Stimulated activated CD8-positive, alpha-beta memory T cell treated with anti-CD3 and anti-CD28 coated beads, Interleukin-15, amount 100 ng/mL, for 48 hours (primary cell): ENCODE measurements at places on chromosomes 16 and 17.

DNA sequence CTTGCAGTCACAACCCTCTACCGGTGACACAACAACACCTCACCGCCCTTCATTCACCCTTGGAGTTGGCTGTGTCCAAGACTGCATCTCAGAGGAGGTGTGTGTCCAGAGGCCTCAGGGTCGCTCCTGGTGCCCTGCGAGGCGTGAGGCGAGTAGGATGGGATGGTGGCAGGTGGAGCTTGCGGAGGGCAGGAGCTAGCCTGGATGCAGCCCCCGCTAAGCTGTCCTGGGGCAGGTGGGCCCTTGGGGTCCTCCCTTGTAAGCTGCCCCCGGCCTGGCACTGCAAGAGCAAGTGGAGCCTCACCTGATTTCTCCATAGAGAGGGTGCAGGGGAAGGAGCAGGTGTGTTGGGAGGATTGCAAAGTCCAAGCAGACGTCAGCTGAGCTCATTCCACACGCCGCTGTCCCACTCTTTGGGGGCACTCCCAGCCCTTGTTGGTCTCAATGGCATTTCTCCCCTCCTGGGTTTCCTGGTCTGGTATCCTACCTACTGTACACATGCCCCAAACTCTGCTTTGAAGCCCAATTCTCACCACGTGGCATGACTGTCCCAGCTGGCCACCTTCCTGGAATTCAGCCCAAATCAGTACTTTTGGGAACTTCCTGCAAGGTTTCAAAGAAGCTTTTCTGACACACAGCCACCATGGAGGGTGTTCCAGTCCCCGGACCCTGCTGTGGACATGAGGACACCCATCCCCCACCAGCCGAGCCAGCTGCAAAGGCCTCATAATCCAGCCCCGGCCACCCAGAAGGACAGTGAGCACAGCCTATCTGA is 18.1 kb upstream of the ICAM2 start:
- DNase-seq = no peak

GRCh38 chr17:58272367-58273280 is 8.1 kb downstream of the MPO start:
- DNase-seq = no peak

DNA sequence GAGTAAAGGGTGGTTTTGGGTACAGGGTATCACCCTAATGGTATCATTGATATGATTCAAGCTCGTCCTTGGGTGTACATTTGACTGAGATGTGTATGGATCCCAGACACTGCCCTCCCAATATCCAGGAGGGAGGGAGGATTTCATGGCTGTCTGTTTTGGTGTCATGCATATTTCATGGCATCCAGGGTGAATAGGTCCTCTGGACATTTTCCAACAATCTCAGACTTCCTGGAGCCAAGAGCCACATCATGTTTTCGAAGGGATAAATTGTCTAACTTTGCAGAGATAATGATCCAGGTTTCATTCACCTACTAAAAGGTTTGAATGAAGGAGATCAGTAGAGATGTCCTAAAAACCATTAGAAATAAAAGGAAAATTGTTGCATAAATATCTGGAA is 431.9 kb downstream of the SHISA9 start:
- no peak for DNase-seq

DNA sequence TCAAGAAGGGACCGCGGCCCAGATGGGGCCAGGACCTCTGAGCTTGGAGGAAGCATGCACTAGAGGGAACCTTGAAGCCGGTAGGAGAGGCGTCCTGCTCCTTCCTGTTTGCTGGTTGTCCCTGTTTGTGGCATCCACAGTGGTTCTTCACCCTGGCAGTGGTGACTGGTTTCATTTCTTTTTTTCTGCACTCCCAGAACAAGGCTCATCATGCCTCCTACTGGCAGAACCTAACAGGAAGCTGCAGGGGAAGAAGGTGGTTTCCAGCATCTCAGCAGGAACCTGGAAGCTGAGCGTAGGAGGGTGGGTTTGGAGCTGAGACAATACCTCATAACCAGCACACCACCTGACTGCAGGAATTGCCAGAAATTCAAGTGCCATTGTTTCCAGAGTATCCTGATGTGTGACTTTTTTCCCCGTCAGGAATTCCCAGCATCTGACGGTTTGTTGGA is 5.8 kb downstream of the TMEM231 start:
- no peak for DNase-seq

GRCh38 chr16:67841198-67841815 is 813 bp upstream of the THAP11 start:
- DNase-seq = no peak

- no peak for DNase-seq
Observed at GRCh38 chr17:61422869-61423268, 23.2 kb downstream of the TBX2 start.

- DNase-seq = no peak
Observed at GRCh38 chr17:40378966-40379365, 14.4 kb upstream of the GJD3 start.

GRCh38 chr16:28301154-28301553 is 8.8 kb downstream of the SBK1 start:
- DNase-seq = no peak

DNA sequence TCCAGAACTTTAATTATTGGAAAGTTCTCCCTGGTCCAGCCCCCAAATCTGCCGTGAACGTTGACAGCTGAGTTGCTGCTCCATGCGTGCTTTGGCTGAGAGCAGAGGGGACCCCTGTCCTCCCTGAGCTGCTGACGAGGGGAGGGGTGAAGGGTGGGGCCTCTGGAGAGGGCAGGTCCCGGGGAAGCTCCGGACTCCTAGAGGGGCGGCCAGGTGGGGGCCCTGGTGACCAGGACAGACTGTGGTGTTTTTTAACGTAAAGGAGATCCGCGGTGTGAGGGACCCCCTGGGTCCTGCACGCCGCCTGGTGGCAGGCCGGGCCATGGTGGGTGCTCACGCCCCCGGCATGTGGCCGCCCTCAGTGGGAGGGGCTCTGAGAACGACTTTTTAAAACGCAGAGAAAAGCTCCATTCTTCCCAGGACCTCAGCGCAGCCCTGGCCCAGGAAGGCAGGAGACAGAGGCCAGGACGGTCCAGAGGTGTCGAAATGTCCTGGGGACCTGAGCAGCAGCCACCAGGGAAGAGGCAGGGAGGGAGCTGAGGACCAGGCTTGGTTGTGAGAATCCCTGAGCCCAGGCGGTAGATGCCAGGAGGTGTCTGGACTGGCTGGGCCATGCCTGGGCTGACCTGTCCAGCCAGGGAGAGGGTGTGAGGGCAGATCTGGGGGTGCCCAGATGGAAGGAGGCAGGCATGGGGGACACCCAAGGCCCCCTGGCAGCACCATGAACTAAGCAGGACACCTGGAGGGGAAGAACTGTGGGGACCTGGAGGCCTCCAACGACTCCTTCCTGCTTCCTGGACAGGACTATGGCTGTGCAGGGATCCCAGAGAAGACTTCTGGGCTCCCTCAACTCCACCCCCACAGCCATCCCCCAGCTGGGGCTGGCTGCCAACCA is at the start of gene MC1R:
TSS of gene MC1R (plus strand) at position 410 of the 895 bp plus-strand sequence. CDS start at position 807, 397 bp downstream.
- DNase-seq = no peak

- DNase-seq = no peak
Observed at GRCh38 chr17:39660397-39661385, 4.5 kb upstream of the TCAP start.

DNA sequence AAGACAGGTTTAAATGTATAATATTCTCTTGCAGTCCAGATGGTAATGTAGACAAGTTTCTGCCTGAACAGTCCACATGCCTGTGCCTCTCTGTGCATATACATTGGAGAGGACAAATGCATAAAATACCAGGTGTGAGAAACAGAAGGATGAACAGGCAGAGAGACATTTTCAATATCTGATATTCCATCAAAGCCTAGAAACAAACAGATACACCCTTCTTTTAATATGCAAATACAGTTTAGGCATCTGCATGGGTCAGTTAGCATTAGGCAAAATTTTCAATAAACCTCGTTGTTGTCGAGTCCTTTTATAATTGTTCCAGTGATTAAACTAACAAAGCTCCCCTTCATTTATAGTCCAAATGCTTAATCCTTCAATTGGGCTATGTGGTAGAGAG is 897 bp downstream of the OMG start:
- DNase-seq = no peak

DNA sequence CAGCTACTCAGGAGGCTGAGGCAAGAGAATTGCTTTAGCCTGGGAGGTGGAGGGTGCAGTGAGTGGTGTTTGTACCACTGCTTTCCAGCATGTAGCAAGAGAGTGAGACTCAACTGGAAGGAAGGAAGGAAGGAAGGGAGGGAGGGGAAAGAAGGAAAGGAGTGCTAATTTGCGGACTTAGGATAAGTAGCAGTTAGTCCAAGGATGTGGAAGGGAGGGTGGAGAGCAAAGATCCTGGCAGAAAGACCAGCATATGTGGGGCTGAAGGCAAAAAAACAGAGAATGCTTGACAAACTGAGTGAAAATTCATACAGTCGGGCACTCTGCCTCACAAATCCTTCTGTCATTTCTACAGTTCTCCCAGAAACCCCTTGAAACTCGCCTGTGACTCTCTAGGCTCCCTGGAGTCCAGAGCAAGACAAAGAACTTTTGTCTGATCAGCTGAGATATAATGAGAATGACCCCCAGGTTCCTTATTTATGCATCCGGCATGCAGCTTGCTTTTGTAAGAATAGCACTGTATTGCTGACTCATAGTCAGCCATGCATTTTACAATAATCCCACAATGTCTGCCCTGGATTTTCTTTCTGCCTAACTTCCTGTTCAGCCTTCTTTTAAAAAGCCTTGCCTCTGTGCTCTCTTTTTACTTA is 31.5 kb downstream of the CDK5RAP3 start:
- DNase-seq = no peak

- DNase-seq = no peak
Observed at GRCh38 chr17:17454276-17454675, 22.5 kb upstream of the MED9 start.

GRCh38 chr16:30519120-30520049 is 7.0 kb downstream of the ZNF768 start:
- DNase-seq = no peak

GRCh38 chr16:29710227-29711219 is 31.5 kb downstream of the QPRT start:
- no peak for DNase-seq

DNA sequence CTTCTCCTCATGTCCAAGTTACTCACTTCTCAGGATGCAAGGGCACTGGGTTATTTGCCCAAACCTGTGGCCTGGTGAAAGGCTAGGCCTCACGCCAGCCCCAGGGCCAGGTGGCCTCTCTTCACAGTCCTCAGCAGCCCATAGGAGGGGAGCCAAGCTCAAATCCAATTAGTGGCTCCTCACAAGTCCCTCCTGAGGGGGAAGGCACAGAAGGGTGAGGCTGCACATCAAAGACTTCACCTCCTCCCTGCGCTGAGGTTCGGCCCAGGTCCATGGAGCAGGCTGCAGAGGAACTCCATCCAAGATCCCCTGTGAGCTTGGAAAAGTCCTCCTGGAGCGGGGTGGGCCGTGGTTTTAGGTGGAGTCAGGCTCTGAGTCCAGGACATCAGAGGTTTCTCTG is 320.0 kb downstream of the FOXL1 start:
- no peak for DNase-seq

DNA sequence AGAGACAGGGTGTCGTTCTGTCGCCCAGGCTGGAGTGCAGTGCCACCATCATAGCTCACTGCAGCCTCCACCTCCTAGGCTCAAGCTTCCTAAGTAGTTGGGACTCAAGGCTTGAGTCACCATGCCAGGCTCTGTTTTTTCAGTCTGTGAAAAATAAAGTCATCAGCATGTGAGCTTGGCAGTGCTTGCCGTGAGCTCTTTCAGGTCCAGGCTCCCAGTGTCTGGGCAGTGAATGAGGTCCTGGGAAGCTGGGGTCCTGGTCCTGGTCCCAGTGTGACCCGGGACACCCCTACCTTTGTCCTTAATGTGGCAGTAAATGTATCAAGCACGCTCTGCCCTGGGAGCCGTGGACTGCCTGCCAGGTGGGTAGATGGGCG is 22.9 kb upstream of the RPL13 start:
- no peak for DNase-seq

- no peak for DNase-seq
Observed at GRCh38 chr17:19017401-19017800, 12.8 kb upstream of the FAM83G start.
